ENCODE measurements at places on chromosomes 2 and 18.

DNA sequence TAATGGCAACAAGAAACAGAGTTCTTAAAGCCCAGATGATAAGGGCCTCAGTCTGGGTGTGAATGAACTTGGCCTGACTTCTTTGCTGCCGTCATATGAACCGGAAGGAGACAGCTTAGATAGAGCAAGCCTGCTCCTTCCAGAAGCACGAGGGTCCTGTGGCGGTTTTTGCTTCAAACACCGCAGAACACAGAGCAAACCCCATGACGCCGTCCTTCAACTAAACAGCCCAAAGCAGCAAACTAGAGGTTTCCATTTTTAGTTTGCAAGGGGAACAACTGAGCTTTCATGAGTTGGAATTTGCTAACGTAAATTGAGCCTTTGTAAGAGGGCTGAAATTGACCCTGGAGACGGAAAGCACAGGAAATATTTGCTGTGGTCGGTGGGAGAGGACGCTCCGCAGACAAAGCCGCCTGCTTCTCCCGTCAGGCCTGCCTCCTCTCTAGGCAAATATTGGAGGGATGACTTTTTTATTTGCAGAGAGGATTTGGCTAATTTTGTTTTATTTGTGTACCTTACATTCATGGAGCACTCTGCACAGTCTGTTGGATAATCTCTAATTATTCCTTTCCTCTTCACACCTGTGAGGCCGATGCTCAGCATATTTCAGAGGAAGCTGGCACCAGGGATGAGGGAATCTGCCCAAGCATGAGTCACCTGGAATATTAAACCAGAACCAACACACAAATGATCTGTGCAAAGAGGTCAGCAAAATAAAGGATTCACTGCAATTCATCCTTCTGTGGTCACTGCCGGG is 134.0 kb upstream of the NCK2 start:
- no peak for DNase-seq

GRCh38 chr2:189109921-189110397 is 69.6 kb downstream of the COL5A2 start:
- DNase-seq, result no peak

- no peak for DNase-seq
Measured at GRCh38 chr18:59377613-59378337, 18.7 kb upstream of the LMAN1 start.

DNA sequence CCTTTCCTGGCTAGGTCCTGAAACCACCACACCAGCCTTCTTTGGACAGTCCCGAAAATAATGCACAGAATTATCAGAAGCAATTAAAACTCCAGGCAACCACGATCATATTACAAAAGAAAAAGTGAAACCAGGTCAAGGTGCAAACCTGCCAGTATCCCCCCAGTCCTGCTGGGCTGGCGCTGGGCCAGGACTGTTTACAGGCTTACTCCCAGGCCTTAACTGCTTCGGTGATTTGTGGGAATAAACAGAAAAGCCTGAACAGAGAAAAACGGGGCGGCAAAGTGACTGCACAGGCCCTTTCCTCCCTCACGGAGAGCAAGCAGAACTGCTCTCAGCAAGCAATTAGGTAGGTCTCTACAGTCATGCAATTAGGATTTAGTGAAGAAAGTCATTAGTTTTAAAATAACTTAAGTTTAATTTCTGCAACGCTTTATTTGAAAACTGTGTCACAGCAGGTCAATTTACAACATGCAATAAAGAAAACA is 1.3 kb downstream of the HDAC4 start:
- no peak for DNase-seq

- no peak for DNase-seq
Measured at GRCh38 chr2:8605351-8606065, 76.3 kb upstream of the ID2 start.
